SW 1271 (cell line): ENCODE measurements at places on chromosomes 13 and 19.
A peak's percentile ranks its signal among the peaks of the same experiment; 100 is the strongest.

- DNase-seq = no peak
Measured at GRCh38 chr19:50492303-50493052, 15.8 kb upstream of the GARIN5A start.

GRCh38 chr19:21824679-21825078 is 11.3 kb downstream of the ZNF43 start:
- no peak for DNase-seq

DNA sequence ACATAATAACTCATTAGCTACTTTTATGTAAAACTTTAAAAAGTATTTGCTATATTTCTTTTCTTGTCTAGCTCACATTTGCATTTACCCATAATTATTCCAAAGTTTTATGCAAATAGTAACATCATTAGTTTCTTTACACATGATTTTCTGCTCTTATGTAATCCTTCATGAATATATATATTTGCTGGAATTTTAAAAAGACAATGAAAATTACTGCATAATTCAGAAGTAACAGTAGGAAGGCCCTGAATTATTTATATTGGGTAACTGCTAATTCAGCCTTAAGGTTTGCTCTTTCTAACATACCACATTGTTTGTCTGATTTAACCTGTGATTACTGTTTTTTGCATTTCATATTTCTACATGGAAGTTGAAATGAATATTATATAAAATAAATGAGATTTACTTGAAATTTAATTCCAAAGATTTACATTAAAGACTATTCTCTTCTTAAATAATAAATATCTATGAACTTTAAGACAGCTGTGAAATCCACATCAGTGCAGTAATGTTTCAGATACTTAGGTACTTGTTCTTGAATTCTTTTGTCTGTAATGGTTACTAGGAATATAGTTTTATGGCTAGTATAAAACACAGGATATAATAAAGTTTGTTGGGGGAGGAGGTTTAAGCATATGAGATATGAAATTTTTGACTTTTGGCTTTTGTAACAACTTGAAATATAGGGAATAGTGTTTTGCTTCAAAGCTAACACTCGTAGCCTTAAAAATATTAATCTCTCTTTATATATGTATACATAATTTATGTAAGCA is 46.0 kb downstream of the B3GLCT start:
- no peak for DNase-seq

GRCh38 chr13:62702502-62702901 is 1286.9 kb upstream of the PCDH20 start:
- DNase-seq = no peak

GRCh38 chr13:32585550-32586079 is 637 bp upstream of the PDS5B start:
- DNase-seq = no peak

DNA sequence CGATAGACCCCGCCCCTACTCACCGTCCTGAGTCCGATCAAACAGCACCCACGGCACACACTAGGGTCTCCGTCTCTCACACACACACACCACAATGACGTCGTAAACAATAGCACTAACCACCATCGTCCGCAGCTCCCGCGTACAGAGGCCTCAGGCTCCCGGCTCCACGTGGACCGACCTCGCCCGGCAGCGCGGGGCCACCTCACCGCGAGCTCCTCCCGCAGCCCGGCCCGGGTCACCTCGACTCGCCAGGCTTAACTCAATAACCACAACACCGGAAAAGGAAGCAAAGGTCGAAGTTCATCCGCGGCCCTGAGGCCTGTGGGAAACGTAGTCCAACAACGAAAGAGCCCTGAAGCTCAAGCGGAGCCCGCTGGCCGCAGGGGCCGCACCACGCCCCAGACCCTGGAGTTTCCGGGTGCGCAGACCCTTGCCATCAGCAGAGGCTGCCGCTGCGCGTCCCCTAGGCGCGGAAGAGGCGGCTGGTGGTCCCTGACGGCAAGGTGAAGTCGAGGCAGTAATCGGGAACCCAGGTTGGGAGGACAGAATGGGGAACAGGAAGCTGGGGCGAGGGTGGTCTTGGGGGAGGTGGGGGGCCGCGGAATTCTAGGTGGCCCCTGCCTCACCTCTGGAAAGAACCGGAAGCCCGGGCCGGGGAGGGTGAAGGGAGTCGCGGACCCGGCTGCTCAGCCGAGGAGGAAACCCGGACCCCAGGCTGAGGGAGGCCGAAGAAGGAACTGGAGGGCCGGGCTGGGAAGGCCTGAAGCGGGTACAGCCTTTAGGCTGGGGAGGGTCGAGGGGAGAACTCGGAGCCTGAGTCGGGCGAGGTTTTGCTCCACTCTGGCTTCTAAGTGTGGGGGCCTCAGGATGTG is at the start of gene ZNF529:
Gene ZNF529, minus strand, starts transcription at position 273 of the 875 bp plus-strand sequence. CDS start 946 bp downstream, outside the sequence.
- DNase-seq = peak; percentile 87

GRCh38 chr13:77548594-77548993 is 13.1 kb downstream of the SCEL start:
- DNase-seq = no peak

GRCh38 chr19:47891923-47892666 is 6.0 kb upstream of the SULT2A1 start:
- DNase-seq = no peak

GRCh38 chr19:38729653-38730469 is 14.4 kb downstream of the CAPN12 start:
- DNase-seq = no peak

- DNase-seq = no peak
Measured at GRCh38 chr13:37476874-37477273, 121.7 kb downstream of the POSTN start.

DNA sequence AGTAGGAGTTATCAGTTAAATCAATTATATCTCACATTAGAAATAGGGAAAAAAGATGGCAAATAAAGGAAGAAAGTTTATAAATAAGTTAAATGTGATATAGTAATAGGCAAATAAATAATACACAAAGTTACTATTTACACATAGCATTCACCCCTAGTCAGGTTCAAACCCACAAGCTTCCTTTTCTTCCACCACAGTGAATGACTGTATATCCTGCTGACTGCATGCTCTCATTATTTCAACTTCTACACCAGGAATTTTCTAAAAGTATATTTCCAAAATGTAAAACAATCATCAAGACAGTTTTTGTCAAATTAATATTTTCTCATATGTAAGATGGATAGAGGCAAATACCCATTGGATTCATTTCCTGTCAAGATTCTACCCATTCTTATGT is 548.6 kb upstream of the SLITRK5 start:
- no peak for DNase-seq

DNA sequence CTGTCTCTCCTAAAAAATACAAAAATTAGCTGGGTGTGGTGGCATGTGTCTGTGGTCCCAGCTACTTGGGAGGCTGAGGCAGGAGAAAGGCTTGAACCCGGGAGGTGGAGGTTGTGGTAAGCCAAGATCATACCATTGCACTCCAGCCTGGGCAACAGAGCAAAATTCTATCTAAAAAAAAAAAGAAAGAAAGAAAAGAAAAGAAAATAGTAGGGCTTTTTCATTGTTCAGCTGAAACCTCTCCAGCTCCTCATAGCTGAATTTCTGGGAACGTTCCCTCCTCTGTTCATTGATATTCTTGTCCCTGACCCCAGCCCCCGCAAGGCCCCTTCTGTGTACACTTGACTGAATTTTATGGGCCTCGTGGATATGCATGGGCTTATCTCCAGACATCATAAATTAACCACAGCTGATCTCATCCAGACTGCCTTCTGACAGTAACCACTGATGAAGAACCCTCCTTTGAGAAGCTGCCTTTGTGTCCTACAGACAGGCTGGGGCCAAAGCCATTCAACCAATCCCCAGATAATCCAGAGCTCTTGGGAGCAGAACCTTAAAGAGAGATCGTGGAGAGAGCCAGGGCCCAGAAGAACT is at the start of gene ELSPBP1:
Gene ELSPBP1, plus strand, starts transcription at position 424 of the 594 bp plus-strand sequence. CDS start 14,036 bp downstream, outside the sequence.
- no peak for DNase-seq

- no peak for DNase-seq
Measured at GRCh38 chr13:37344056-37344455, 238.6 kb upstream of the CSNK1A1L start.

DNA sequence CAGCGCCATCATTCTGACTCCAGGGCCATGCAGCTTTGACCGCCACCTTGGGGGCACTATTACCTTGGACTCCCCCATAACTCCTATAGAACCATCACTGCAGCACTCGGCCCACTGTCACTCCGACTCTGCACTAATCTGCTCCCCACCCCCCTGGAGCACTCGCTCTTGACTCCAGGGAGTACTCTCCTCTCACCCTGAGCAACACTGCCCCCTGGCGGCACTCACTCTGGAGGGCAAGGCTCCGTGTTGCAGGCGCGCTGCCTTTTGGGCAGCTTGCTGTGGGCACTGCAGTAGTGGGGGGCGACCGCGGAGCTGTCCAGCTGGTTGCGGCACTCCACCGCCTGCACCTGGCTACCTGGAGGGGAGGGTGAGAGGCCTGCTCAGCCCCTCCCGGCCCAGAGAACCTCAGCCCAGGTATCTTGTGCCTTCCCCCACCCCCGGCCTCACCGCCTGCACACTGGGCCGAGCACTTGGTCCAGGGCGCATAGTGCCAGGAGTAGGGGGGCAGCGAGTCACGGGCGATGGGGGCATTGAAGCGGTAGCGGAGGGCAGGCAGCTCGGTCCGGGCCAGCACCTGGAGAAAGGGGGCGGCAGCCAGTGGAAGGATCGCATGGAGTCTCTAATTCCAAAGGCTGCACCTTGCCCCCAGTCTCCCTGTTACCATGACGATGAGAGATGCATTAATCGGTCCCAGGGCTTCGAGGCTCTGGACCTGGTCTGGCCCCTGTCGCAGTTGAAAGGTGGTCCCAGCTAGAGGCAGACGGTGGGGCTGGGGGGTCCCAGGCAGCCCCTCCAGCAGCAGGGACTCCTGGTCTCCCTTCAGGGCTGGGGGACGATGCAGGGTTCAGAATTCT is 8.9 kb upstream of the MYO1F start:
- peak; percentile 40 for DNase-seq

GRCh38 chr13:67318398-67318797 is 88.3 kb upstream of the PCDH9 start:
- no peak for DNase-seq

- DNase-seq = no peak
Measured at GRCh38 chr13:100139817-100140216, 50.9 kb downstream of the PCCA start.

GRCh38 chr19:29596885-29597525 is 9.1 kb upstream of the POP4 start:
- no peak for DNase-seq

GRCh38 chr13:101875091-101875490 is 422.6 kb downstream of the ITGBL1 start:
- no peak for DNase-seq

DNA sequence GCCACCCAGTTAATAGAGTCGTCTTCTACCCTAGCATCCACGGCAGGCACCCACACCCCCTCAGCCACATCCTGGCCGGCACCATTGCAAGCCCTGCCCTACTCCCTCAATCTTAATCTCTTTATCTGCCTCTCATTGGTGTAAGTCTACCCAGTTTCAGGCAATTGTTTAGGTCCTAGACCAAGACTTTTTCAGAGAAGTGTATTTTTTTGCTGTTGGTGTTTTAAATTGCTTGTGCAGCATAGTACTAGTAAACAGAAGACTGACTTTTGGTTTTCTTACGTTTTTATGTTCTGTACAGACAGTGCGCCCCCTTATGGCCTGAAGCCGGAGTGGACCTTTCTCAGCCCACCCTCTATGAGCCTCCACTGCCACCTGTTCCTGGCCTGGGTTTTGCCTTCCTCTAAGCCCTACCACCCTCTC is 2.3 kb upstream of the LCP1 start:
- peak; percentile 17 for DNase-seq

DNA sequence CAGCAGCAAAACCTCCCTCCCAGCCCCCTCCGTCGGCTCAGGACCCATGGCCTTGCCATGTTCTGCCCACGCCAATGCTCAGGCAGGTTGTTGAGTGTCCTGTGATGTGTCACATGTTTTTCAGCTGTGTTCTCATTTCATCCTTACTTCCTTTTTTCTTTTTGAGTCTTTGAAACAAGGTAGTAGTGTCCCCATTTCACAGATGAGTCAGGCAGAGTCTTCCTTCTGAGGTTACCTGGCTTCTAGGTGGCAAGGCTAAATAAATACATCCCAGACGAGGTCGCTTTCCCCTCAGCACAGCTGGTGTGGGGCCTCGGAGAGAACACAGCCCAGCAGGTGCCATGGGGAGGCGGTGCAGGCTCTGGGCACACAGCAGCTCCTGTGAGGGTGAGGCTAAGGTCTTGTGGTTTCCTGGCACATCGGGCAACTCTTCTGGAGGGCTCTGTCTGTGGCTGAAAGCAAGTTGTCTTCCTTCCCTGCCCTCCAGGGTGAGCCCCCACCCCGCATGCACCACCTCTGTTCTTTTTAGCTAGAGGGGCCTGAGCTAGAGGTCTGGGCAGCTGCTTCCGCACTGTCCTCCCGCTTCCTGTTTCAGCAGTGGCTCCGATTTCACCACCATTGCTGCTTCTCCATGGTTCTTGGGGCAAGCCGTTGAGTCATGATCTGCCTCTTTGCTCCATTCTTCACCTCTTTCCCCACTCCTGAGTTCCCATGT is 15.1 kb downstream of the PRAM1 start:
- no peak for DNase-seq
